ENCODE measurements at places on chromosomes 12 and 14.

GRCh38 chr14:49991491-49991890, 98.6 kb downstream of the ARF6 start:
- DNase-seq, result no peak

GRCh38 chr12:110762891-110763290, 20.2 kb upstream of the PPP1CC start:
- DNase-seq, result no peak

DNA sequence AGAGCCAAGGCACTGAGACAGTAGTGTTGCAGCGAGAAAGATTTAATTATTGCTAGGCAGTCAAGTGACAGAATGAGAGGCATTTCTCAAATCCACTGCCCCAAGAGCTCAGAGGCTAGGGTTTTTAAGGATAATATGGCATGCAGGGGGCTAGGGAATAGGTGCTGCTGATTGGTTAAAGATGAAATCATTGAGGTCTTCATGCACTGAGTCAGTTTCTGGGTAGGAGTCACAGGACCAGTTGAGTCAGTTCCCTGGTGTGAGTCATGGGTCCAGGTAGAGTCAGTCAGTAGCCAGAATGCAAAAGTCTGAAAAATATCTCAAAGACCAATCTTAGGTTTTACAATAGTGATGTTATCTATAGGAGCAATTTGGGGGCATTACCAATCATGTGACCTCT, 323.8 kb downstream of the RGS6 start:
- DNase-seq, result no peak

- no peak for DNase-seq
Observed at GRCh38 chr12:25045869-25046268, 97.0 kb upstream of the BCAT1 start.

- no peak for DNase-seq
Observed at GRCh38 chr12:9227950-9228349, 19.8 kb upstream of the PZP start.

DNA sequence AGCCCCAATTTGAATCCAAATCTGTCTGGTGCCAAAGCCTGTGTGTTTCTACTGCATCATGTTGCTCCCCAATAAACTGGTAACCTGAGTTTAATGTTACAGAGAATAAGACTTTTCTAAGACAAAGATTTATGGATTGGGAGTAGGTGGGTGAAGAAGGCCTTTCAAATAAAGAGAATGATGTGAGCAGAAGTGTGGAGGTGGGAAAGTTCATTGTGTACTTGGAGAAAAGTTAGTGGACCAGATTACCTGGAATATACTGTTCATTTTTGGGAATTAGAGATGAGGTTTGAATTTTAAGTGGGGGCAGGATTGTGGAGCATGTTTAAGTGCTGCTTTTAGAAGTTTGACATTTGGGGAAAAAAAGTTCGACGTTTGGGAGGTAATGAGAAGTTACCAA, 3.1 kb downstream of the FRS2 start:
- no peak for DNase-seq

DNA sequence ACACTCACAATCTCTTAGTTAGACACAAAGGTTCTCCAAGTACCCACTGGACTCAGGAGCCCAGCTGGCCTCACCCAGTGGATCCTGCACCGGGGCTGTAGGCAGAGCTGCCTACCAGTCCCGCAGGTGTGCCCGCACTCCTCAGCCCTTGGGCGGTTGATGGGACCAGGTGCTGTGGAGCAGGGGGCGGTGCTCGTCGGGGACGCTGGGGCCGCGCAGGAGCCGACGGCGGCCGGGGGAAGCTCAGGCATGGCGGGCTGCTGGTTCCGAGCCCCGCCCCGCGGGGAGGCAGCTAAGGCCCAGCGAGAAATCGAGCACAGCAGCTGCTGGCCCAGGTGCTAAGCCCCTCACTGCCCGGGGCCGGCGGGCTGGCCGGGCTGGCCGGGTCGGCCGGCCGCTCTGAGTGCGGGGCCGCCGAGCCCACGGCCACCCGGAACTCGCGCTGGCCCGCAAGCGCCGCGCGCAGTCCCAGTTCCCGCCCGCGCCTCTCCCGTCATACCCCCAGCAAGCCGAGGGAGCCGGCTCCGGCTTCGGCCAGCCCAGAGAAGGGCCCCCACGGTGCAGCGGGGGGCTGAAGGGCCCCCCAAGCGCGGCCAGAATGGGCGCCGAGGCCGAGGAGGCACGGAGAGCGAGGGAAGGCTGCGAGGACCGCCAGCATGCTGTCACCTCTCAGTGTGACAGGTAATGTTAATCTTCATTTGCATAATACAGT, 506.8 kb downstream of the LRFN5 start:
- no peak for DNase-seq

DNA sequence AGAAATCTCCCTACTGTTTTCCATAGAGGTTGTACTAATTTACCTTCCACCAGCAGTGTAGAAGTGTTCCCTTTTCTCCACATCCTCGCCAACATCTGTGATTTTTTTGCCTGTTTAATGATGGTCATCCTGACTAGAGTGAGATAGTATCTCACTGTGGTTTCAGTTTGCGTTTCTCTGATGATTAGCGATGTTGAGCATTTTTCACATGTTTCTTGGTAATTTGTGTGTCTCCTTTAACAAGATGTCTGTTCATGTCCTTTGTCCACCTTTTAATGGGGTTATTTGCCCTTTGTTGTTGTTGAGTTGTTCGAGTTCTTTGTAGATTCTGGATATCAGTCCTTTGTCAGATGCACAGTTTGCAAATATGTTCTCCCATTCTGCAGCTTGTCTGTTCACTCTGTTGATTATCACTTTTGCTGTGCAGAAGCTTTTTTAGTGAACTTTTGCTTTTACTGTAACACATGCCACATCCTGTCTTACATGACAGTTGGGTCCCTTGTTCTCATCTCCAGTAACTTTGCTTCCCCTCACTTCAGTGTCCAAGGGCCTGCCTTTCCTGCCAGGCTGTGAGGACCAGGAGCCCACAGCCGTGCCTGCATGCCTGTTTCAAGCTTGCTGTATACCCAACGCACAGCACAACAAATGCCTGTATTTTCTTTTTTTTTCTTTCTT, 64.9 kb downstream of the SPRING1 start:
- no peak for DNase-seq

DNA sequence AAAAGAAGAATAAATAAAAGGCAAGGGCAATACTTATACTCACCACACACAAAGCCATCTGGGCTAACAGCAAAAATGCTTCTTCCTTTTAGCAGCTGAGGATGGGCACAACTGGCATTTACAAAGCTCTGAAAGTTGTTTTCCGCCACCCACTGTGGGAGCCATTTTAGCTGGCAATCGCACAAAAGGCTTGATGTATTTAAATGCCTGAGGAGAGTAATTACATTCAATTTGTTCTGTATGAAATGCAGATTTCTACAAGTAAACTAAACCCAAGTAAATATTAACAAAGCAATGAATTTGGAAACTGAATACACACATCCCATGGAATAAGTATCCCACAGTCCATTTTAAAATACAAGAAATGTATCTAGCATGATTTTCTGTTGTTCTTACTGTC, 37.5 kb downstream of the LRIG3 start:
- DNase-seq, result no peak

GRCh38 chr12:89824822-89825221, 116.2 kb upstream of the ATP2B1 start:
- no peak for DNase-seq

GRCh38 chr12:7054925-7055324, 5.6 kb upstream of the C1S start:
- DNase-seq, result no peak

DNA sequence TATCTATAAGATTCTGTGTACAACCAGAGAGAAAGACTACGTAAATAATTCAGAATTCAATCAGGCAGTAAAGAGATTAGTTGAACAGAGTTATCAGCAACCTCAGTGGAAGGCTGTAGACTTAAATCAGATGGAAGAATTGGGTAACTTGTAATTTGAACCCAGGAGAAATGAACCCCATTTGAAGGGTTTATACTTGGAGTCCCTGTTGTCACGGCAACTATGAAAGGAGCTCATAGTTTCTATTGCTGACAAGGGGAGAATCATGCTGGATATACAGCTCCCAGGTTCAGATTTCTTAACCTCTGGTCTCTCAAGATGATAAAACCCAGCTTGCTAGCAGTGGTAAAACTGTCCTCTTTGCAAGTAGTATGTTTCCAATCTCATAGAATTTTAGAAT, 54.4 kb upstream of the BMP4 start:
- DNase-seq, result no peak

DNA sequence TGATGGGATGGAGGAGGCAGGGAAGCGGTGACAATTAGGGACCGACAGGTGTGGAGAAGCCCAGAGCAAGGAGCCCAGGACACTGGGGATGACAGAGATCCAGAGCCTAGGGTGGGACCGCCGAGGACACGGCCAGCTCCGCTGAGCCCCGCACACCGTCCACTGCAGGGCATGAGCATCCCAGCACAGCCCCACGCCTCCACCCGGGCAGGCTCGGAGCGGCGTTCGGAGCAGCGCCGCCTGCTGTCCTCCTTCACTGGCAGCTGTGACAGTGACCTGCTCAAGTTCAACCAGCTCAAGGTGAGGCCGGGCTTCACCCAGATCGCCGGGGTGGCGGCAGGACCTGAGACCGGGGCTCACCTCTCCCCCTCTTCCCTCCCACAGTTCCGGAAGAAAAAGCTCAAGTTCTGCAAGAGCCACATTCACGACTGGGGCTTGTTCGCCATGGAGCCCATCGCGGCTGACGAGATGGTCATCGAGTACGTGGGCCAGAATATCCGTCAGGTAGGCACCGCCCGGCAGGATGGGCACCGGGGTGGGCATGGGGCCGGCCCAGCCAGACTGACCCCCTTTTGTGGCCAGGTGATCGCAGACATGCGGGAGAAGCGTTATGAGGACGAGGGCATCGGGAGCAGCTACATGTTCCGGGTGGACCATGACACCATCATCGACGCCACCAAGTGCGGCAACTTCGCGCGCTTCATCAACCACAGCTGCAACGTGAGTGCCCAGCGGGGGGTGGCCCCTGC, 23.7 kb downstream of the SETD1B start:
- DNase-seq, result no peak

DNA sequence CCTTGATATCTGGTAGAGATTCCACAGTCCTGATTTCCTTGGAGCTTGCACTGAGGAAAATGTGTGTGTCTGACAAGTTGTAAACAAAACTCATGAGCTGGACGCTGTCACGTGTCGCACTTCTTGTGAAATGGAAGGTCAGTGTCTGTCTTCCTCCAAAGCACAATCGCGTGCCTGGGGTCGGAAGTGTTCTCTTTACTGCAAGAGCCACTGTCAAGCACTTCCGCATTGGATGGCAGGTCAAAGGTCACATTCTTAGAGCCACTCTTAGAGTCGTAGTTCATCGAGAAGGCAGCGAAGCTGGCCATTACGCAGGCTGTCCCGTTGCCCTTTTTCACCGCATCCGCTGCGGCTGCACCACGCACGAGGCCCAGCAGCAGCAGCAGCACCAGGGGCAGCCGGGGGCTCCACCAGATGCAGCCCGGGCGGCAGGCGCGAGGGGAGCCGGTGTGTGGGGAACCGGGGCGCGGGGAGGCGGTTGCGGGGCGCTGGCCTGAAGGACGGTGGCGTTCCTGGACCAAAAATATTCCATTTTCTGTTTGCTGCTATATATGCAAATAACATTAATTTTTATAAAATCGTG, 45.0 kb downstream of the LRTM2 start:
- no peak for DNase-seq

DNA sequence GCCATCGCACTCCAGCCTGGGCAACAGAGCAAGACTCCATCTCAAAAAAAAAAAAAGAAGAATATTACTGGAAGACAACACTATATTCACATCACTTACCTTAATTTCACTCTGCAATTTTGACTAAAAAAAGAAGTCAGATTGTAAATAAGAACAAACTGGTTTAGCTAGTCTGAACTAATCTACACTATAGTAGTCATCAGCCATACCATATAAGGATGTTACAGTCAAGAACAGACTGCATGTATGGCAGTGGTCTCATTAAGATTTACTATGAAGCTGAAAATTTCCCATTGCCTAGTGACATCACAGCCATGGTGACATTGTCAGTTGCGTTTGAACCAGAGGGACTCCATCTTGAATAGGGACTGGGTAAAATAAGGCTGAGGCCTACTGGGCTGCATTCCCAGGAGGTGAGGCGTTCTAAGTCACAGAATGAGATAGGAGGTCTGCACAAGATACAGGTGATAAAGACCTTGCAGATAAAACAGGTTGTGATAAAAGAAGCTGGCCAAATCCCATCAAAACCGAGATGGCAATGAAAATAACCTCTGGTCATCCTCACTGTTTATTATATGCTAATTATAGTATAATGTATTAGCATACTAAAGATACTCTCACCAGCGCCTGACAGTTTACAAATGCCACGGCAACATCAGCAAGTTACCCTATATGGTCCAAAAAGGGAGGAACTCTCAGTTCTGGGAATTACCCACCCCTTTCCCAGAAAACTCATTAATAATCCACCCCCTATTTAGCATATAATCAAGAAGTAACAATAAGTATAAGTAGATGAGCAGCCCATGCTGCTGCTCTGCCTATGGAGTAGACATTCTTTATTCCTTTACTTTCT, 51.2 kb downstream of the OSBPL8 start:
- no peak for DNase-seq

- DNase-seq, result no peak
Observed at GRCh38 chr14:74712499-74713394, at the start of the genes AREL1 and FCF1. AREL1 (minus strand) TSS chr14:74713080; CDS start chr14:74685615, 27,465 bp downstream. FCF1 (plus strand) TSS chr14:74713144; CDS start chr14:74713198, 54 bp downstream.

- no peak for DNase-seq
Observed at GRCh38 chr12:52214421-52214802, 18.6 kb upstream of the KRT7 start.

DNA sequence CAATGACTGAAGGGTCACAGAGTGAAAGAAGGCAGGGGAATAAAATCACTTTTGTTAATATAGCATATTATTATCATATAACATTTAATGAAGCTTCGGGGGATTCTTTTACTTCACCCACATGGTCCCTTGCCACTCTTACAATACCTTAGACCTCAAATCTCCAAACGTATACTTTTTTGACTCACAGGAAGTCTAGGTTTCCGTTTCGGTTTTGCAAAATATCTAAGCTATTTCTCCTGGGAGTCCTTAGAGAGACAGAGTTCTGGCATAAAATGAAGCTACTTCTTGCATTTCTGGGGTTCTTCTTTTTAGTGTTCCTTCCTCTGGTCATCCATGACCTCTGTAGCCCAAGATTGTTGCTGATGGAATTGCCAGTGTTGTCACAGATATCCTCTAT, 590.5 kb upstream of the ATP2B1 start:
- DNase-seq, result no peak

DNA sequence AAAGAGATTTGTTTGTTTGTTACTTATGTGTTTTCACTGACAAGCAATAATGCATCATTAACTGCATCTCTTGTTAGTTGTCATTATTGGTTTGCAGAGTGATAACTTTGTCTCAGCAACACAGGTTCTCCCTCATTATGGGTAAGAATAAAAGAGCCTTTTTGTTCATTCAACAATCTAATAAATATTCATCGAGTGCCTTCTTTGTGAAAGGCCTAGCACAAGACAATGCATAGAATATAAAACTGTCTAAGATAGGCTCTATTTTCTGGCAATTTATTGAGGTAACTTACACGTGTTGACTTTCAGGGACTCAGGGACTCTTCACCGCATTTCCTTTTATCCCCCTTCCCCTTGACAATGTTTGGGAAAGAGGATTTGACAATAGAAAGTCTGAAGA, 95.5 kb upstream of the KRR1 start:
- DNase-seq, result no peak

GRCh38 chr14:34721129-34721528, 6.7 kb upstream of the CFL2 start:
- DNase-seq, result no peak

Measured in cortex of kidney (tissue), 1 donor.